ENCODE measurements at places on chromosomes 7 and 10.

DNA sequence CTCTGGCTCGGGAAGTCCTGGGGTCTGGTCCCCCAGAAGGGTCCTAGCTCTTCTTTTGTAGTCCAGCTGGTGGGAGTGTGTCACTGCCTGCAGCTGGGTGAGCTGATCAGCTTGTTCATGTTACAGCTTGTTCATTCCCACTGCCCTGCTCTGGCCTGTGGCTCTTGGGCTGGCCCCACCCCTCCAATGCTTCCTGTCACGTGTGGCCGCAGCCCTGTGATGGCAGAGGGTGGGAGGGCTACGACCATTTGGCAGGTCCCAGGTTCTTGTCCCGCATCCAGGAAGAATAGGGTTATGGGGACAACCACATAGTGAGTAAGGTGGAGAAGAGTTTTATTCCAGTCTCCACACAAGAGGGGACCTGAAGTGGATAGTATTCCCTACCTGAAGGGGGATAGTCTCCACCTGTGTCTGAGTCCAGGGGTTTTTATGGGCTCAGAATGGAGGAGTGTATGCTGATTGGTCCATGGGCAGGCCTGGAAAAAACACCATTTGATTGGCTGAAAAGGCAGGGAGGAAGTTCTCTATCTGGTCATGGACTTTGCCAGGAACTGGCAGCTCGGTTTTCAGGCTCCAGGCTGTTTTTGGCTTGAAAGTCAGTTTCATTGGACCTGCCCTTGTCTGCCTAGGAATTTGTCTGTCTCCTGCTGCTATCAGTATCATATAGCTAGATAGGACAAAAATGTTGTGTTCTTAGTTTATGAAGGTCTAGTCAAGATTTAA, 13.1 kb downstream of the SDHAF3 start:
- DNase-seq, result no peak

DNA sequence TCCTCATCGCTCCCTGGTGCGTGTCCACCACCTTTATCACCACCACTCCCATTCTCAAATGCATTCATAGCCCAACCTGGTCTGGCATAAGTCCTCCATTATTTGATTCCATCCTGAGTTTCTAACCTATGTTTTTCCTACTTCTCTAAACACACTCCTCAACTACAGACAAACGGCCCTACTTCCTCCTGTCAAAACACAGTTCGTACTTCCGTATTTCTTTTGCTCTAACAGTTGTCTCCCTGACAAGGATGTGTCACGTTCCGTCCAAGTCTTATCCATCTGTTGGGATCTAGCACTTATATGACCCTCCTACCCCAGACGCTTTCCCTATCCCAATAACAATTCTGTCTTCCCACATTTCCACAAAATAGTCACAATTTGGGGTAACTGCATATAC, 46.8 kb downstream of the DOCK4 start:
- no peak for DNase-seq

- no peak for DNase-seq
Observed at GRCh38 chr7:121113288-121113687, 124.8 kb downstream of the CPED1 start.

GRCh38 chr7:138666385-138666784, 34.8 kb downstream of the SVOPL start:
- no peak for DNase-seq

DNA sequence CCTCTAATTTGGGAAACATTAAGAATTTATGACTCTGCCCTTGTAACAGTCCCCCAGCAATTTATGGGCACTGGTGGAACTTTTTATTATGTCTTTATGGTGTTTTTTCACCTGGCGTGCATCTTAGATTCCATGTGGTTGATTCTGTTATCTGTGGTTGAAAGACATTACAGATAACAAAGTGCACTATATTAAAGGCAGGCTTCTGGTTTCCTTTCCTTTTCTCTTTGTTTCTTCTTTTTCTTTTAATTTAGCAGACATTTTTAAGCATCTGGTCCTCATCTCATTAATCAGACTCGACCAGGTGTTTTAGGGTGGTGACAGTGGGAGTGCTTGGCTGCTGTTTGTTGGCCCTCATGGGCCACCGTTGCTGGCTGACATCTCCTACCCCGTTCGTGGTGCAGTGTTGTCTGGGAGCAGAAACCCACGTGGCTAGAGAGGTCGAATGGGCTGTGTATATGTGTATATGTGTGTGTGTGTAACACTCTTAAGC, 77.4 kb downstream of the LRMDA start:
- no peak for DNase-seq

DNA sequence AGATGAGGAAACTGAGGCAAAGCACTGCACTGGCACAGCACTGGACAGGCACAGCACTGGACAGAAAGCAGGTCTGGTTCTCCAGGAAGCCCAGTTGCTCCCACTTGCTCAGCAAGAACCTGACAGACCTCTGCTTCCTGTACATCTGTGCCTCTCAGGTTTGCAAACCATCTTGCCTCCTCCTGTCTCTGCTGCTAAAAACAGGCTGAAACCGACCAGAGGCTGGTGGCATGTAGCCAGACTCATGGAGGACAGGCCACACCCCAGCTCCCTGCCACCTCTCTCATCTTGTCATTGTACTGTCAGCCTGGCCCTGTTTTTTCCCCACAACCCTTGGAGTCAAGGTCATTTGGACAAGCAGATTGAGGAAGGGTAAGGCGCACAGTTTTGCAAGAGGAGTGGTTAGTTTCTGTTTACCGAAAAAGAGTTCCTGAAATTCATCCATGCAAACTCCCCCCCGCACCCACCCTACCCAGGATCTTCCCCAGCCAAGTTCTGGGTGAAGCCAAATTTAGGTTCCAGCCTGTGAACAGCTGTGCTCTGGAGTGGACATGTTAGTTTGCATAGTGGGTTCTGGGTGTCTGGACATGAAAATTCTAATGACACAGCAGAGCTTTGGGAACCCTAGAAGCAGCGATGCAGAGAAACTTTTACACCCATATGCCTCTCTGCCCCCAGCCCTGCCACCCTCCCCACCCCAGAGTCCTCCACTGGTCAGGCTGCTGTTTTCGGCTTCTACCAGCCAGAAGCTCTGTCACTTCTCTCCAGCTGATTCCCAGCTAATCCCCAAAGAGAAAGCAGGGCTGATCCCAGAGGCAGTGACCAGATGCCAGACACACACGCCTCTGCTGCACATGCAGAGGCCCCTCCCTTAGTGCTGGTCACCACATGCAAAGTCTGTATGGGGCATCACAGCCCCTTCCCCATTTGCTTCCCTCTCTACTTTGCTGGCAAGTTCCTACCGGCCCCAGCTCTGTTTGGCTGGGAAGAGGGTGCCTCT, 8.5 kb upstream of the C10orf105 start:
- DNase-seq, result no peak

DNA sequence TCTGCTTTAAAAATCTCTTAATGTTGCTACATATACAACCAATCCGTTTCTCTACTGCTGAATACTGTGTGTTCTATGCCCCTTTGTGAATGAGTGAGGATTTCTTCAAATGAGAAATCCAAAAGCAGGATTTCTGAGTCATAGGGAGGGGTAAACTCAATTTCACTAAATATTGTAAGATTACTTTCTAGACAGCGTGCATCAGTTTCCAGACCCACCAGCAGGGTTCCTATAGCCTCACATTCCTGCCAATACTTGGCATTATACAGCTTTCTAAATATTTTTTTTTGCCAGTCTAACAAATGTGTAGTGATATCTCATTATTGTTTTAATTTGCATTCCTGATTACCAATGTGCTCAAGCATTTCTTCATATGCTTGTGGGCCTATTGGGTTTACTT, 35.5 kb downstream of the GPR158 start:
- no peak for DNase-seq

- DNase-seq, result no peak
Observed at GRCh38 chr7:102220229-102220850, 66.3 kb upstream of the SH2B2 start.

GRCh38 chr7:116708248-116708647, 36.3 kb downstream of the MET start:
- DNase-seq, result no peak

DNA sequence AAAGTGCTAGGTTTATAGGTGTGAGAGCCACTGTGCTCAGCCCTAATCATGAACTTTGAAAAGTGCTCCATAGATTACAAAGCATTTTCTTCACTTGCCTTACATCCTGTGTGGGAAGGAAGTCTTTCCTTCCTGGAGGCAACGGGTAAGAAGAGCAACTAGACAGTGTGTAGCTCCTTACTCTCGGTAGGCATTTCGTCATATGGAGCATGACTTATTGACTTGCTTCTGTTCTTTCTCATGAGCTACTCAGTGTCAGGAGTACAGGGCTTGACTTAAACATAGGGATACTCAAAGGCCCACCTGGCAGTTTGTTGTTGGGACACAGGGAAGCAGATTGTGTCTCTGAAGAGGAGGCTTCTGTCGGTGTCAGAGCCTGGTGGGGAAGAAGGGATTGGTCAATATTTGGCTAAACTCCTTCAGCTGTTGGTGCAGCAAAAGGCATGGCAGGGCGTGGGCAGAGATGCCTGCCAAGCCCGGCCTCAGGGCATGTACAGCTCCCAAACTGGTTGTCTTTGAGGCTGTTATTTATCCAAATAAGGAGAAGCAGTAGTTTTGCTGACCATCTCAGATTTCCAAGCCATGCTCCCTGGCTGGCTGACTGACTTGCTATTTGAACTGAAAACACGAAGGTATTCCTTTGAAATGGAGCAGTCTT, 248.9 kb downstream of the KIAA1217 start:
- DNase-seq, result no peak

GRCh38 chr7:136869001-136869961, 829 bp downstream of the CHRM2 start:
- no peak for DNase-seq

GRCh38 chr10:78776756-78777155, 292.0 kb upstream of the ZMIZ1 start:
- DNase-seq, result no peak

GRCh38 chr7:39356172-39356925, 209.9 kb upstream of the YAE1 start:
- DNase-seq, result no peak

- no peak for DNase-seq
Observed at GRCh38 chr7:45573204-45573603, 964 bp upstream of the ADCY1 start.

- no peak for DNase-seq
Observed at GRCh38 chr10:132591166-132591971, 53.8 kb downstream of the INPP5A start.

DNA sequence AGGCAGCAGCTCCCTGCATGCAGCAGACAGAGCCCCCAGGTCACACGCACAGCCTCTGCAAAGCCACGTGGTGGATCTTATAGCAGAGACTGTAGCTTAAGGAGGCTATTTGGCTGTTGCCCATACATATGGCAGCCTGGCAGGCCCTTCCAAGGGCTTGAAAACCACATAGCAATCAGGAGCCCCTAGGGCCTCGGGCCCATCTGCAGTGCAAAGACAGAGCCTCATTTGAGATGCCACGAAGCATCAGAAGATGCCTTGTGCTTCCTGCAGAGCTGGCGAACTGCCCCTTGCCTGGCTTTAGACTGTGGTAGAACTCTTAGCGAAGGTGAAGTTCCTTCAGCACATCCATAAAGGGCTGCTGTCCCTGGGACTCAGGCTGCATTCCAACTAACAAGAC, 309.9 kb downstream of the GRID1 start:
- no peak for DNase-seq

DNA sequence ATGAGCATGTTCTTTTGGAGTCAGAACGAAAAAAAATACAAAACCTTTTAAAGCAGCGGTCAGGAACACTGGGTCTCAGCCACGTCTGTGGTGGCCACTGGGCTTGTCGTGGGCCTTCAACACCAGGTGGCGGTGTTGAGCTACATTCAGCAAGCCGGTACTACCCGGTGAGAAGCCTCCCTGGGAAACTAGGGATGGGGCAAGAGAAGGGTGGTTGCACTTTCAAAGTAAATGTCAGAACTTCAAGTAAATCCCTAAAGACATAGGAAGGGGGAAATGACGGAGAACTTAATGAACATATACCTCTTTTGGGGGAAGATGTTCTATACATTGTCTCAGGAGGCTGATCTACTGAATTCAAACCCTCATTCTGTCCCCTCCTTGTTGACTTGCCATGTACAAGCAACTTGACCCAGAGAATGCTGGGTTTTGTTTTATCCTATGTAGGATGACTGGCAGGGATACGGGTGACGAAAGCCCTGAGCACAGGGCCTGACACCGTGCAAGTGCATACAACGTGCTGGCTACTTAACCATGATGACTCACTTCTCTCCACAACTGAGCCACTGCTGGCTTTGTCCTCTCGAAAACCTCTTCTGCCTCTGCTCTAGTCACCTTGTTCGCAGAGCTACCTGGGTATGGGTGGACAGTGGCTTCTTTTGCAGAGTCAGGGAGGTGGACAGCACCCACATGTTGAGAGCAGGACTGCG, 49.0 kb upstream of the BAMBI start:
- peak; percentile 6 for DNase-seq

DNA sequence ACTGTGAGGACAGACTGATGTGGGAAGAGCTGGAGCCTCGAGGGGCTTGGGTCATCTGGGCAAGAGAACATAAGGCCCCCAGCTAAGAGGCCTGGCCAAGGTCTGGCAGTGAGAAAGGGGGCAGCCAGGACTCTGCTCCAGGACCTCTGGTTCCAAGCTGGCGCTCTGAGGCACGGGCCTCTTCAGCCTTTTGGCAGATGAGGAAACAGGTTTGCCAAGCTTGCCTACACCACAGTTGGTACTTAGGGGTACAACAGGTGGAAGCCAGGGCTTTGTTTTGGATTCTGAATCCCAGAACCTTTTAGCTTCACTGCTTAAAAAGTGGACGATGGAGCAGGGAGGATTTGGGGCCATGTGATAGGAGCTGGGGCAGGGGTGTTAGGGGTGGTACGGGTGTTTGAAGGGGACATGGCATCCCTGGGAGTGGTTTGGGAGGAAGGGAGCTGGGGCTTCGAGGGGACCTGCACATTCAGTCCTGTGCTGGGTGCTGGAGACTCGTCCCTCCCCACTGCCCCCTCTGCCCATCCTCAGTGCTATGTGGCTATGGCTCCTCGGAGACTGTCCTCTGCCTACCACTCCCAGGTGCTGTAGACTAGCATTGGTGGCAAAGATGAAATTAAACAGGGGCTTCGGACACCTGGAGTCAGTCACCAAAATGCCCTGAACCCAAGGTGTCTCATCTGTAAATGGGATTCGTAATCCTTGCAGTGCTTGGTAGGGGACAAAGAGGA, 30.3 kb downstream of the ZNF775 start:
- DNase-seq, result no peak

DNA sequence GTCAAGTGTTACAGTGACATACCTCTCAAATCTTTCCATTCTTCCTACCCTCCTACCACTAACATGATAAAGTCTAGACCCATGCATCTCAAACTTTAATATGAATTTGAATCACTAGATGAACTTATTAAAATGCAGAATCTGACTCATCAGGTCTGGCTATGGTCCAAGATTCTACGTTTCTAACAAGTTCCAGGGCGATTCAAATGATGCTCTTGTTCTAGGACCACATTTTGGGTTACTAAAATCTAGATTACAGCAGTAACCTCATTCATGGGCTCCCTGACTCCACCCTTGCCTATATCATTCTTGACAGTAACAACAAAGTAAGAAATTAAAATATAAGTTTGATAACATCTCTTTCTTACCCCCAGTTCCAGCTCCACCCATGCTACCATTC, 124.8 kb upstream of the LSM8 start:
- peak; percentile 61 for DNase-seq

- no peak for DNase-seq
Observed at GRCh38 chr7:79159040-79159664, 294.3 kb downstream of the MAGI2 start.

GRCh38 chr7:157470017-157470322, 133.2 kb downstream of the DNAJB6 start:
- no peak for DNase-seq

GRCh38 chr7:87147500-87147899, 4.8 kb upstream of the DMTF1 start:
- no peak for DNase-seq

- DNase-seq, result no peak
Observed at GRCh38 chr7:151759591-151760042, 117.3 kb downstream of the PRKAG2 start.
